Stimulated activated memory B cell treated with anti-CD40 and anti-IgM and Interleukin-4, amounts not matched to agents 10 μg/mL and 1 μg/mL and 100 μg/mL, for 72 hours (primary cell): ENCODE measurements at places on chromosomes 1 and 21.

DNA sequence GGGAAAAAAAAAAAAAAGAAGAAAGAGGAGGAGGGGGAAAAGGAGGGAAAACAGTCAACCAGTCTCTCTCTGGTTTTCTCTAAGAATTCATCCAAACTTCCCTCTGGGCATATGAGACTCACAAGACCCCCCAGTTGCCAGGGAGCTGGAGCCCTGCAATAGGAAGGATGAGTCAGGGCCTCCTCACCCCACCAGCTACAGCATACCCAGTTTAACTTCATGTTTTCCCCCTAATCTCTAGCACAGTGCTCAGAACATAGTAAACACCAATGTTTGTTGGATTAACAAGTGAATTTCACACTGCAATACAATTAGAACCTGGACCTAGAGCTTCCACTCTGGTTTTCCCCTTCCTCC is 7.8 kb downstream of the F11R start:
- H3K36me3 ChIP-seq = no peaks in the 10 kb centered on the region
- H3K4me3 ChIP-seq = peak overlapping the region; percentile 81

- no peaks in the 10 kb centered on the region for H3K36me3 ChIP-seq
- H3K4me1 ChIP-seq = peaks cover 29% of the 10 kb centered on the region
- H3K27me3 ChIP-seq = no peaks in the 10 kb centered on the region
- peak overlapping the region; percentile 46 for H3K27ac ChIP-seq
Measured at GRCh38 chr21:26117972-26118367, 52.6 kb downstream of the APP start.

- no peaks in the 10 kb centered on the region for H3K36me3 ChIP-seq
- H3K4me3 ChIP-seq = no peak overlapping the region
- H3K27me3 ChIP-seq = peaks cover 36% of the 10 kb centered on the region
Measured at GRCh38 chr1:220825819-220826551, 39.3 kb downstream of the MTARC1 start.

DNA sequence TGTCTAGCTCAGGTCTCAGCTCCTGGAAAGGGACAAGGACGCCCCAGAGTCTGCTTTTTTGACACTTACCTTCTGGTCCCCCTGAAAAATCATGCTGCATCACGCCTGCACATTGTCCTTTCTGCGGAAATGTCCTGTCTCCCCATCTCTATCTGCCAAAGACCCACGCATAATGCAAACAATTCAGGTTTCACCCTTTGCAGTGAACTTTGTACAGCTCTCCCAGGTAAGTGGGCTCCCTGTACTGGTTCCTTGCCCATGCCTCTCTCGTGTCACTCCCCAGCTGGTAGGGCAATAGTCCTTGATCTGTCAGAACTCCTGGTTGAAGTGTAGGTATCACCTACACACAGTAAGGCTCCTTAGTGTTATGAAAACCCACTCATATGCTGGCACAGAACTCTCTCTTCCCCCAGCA is 102.9 kb upstream of the IRF2BP2 start:
- no peak overlapping the region for H3K27ac ChIP-seq
- H3K36me3 ChIP-seq = no peaks in the 10 kb centered on the region

- ATAC-seq = no peak
- H3K36me3 ChIP-seq = no peaks in the 10 kb centered on the region
- H3K4me1 ChIP-seq = no peaks in the 10 kb centered on the region
- no peak overlapping the region for H3K27ac ChIP-seq
- H3K4me3 ChIP-seq = no peak overlapping the region
- H3K27me3 ChIP-seq = no peaks in the 10 kb centered on the region
Measured at GRCh38 chr1:169005776-169006175, 100.7 kb upstream of the ATP1B1 start.

DNA sequence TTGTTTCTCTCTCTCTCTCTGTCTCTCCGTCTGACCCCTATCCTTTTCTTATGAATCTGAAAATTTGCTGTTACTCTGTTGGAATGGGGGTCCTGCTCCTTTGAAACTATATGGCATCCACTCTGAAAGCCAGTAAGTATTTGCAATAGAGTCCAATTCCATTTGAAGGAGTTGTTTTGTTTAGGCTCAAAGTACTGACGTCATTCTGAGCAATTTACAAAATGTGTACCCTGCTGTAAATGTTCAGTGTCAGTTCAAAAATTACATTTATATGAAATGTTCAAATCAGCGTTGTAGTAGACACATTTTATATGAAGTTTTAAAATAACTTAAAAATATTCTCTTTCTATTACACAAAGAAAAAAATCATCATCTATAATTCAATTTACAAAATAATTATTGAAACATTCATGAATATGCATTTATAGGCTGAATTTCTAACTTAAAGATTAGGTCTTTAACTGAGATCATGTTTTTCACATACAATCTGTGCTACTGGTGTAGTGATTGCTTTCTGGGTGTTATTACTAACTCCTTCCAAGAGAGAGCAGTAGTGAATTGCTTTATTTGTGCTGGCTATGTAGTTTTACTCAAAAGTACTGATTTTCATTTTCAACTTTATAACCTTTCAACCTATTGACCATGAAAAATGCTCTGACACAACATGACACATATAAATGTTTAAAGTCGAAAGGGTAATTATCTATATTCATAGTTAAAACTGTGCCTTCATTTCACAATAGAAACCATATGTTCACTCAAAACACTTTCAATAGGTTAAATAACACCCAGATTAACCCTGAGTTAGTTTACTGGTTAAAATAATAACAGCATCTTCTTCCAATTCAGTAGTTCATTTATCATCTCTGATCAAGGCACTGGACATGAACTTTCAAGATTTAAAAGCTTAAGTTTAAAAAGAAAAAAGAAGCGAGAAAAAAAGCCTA is 253.1 kb upstream of the ADGRL4 start:
- no peaks in the 10 kb centered on the region for H3K27me3 ChIP-seq
- H3K4me1 ChIP-seq = no peaks in the 10 kb centered on the region
- no peaks in the 10 kb centered on the region for H3K36me3 ChIP-seq
- no peak overlapping the region for H3K4me3 ChIP-seq
- H3K27ac ChIP-seq = no peak overlapping the region
